ENCODE measurements at places on chromosomes 6 and 20.

DNA sequence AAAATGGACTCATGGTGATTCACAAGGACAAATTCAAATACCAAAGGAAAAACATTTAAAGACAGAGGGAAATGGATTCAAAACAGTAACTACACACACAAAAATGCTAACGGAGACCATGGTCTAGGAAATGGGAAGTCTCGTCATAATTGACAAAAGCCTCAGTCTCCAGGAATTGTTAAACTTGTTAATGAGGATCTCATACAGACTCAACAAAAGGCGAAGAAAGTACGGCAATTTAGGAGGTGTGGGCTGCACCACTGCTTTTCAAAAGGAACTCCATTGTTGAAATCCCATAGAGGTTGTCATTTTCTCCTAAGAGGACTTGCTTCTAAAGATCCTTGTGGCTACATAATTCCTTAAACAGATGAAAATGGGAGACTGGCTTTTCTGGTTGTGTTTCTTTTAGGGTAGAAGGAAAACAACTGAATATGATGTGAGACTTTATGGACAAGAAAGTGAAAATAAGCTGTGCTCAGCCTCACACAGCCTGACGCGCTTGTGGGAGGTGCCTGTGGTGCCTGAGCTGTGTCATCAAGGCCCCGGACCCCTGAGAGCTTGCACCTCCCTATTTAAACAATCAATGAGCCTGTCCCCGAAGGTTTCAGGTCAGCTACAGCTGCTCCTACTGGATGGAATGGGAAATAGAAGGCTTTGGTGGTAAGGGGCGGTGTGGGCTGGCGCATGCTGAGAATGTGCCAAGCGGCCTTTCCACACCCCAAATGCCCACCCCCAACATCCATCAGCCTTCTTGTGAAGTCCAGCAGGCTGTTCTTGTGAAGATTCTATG is 2.5 kb upstream of the CLDN20 start:
- DNase-seq: no peak

DNA sequence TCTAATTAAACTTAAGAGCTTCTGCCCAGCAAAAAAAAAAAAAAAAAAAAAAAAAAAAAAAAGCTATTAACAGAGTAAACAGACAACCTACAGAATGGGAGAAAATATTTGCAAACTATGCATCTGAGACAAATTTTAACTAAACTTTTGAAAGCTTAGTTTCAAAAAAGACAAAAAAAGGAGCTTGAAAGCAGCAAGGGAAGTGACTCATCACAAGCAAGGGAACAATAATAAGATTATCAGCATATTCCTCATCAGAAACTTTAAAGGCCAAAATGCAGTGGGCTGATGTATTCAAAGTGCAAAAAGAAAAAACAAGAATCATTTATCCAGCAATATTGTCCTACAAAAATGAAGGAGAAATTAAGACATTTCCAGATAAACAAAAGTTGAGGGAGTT is 158.6 kb downstream of the RNF144B start:
- DNase-seq: no peak

GRCh38 chr6:159062976-159063375 is 18.2 kb upstream of the TAGAP start:
- no peak for DNase-seq

GRCh38 chr6:157263881-157264397 is 59.4 kb downstream of the TMEM242 start:
- DNase-seq: no peak

DNA sequence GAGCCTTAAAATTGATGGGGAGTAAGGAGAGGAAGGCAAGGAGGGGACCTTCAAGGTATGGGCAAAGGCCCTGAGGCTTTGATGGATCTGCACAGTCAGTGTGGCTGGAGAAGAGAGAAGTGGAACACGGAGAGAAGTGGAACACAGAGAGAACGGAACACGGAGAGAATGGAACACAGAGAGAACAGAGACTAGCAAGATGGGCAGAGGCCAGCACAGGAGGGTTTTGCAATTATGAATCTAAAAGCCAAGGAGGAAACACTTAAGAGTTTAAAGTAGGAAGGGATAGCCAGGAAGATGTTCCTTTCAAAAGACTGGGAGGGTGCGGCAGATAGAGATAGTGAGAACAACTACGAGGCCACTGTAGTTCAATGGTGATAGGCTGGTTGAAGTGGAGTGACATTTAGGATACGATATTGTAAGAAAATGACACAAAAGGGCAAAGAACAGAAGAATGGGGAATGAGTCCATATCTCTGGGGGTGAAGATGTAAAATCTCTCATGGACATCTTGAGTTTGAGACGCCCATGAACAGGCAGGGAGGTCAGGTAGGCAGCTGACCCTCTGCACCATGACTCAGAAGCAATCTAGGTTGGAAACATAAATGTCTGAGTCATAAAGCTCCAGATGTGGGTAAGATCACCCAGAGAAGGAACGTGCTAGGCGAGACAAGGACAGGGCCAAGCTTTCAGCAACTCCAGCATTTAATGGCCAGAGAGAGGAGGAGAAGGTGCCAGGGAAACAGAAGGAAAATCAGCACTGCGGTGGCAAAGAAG is 25.4 kb downstream of the ZMYND8 start:
- DNase-seq: peak; percentile 76

- DNase-seq: peak; percentile 78
Measured at GRCh38 chr6:46932526-46933319, 11.0 kb upstream of the ADGRF5 start.

DNA sequence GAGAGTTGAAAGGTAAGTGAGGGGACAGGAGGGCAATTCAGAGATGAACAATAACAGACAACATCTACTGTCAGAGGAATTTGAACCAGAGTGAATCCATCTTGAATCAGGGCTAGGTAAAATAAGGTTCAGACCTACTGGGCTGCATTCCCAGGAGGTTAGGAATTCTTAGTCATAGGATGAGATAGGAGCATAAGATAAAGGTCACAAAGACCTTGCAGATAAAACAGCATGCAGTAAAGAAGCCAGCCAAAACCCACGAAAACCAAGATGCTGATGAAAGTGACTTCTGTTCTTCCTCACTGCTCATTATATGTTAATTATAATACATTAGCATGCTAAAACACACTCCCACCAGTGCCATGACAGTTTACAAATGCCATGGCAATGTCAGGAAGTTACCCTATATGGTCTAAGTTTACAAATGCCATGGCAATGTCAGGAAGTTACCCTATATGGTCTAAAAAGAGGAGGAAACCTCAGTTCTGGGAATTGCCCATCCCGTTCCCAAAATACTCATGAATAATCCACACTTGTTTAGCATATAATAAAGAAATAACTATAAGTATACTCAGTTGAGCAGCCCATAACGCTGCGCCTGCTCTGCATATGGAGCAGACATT is 248.5 kb downstream of the HAO1 start:
- no peak for DNase-seq

GRCh38 chr6:8658416-8658815 is 223.1 kb upstream of the SLC35B3 start:
- no peak for DNase-seq

DNA sequence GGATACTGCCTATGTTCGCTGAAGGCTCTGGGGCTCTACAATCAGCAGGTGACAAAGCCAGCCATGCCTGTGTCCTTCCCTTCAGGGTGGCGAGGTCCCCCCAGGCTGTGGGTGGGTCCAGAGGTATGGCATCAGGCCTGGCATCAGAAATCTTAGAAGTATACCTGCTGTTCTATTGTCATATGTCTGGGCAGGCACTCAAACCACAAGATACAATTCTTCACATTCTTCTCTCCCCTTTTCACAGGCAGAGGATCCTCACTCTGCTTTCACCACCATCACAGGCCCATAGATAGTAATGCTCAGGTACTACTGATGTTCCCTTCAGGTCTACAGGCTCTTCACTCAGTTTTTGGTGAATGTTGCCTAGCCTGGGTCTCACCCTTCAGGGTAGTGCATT is 1180.0 kb upstream of the CITED2 start:
- peak; percentile 37 for DNase-seq

GRCh38 chr6:107495196-107495643 is 5.3 kb downstream of the SOBP start:
- peak; percentile 47 for DNase-seq

GRCh38 chr6:31969712-31970603 is 2.0 kb downstream of the DXO start:
- DNase-seq: peak; percentile 10

DNA sequence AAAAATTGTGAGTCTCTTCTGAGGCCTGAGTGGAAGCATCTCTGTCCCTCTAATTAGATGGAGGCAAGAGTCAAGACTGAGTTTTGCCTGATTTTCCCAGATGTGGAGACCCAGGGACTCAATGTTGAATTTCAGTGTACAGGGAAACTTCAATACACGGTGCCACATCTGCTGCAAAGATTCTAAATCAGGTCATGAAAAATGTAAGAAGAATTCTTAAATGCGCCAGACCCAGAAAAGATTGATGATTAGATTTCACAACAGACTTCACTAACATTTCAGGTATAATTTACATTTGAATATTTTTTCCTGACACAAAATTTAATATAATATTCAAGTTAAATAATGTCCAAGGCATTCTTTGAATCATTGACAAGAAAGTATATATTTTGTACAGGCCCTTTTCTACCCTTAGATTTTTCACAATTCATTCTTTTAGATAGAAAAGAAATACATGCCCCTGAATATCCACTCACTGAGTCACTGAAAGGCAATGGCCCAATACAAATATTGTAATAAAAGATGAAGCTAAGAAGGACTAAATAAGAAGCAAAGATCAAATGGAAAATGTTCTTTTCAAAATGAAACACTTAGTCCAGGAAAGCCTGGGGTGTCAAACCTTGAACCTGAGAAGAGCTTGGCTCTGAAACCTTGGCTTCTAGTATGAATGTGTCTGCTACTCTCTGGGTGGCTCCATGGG is 18.2 kb upstream of the HDGFL1 start:
- DNase-seq: peak; percentile 35

DNA sequence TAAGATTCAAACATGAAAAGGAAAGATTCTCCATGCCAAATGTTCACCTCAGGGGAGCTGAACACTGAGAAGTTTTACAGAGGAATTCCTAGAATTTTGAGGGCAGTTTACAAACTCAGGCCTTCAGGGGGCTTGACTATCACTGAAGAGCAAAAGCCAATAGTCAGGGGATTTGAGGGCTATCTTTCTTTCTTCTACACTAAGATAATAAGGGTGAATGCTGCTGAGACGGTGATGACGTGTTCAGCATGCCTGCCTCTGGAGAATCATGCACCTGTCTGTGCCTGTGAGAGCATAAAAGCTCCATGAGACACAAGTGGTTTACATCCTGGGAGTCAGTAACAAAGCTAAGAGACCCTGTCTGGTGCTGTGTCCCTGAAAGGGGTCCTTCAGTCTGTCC is 1085.6 kb downstream of the KIF16B start:
- no peak for DNase-seq

GRCh38 chr20:884983-885952 is 30.9 kb downstream of the ANGPT4 start:
- peak; percentile 12 for DNase-seq

DNA sequence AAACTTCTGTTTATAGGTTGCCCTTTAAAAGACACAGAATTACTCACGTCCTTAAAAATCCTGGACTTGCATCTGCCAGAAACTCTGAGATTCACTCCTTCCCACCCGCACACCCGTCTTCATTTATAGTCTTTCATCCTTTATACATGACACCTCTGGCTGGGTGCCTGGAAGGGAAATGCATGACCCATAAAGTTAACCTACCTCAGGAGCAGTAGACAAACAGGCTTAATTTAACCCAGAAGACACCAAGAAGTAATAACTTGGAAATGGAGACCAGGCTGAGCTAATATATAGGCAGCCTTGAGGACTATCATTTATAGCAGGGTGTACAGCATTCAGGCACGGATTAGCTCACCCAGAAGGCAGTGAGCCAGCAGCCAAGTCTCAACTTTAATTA is 429.0 kb upstream of the NRSN1 start:
- peak; percentile 88 for DNase-seq

DNA sequence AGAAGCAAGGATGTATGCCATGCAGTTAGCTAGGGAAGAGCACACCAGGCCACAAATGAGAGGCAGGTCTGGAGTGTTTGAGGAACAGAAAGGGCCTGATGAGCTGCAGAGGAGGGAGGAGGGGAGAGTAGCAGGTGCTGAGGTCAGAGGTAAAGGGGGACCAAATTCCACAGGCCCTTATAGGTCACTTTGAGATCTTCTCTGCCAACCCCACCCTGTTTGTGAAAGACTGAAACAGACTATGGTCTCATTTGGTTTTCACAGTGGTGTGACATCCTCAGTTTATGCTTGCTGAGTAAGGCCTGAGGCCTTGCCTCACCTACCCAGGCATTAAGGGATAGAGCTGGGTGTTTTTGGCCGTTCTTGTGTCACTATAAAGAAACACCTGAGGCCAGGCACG is 187.7 kb upstream of the MYLIP start:
- DNase-seq: no peak

DNA sequence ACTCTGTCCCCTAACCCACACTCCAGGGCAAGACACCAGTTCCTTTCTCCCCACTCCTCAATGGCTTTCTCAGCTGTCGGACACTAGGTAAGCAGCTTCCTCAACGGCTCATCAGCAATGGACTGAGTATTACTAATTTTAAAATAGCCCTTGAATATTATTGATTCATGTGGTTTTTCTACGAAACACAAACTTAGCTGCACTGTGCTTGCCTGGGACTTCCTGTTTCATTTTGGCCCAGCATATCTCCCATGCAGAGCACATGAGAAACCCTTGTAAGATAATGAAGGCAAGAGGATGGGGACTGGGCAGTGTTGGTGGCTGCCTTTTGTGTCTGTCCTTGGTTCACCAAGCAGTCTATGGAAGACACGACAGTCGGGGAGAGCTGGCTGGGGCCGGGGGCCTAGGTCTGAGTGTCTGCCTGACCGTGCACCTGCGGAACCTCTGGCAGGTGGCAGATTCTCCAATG is 48.9 kb downstream of the RNASET2 start:
- no peak for DNase-seq

- DNase-seq: no peak
Measured at GRCh38 chr6:90689172-90689571, 102.3 kb upstream of the MAP3K7 start.

DNA sequence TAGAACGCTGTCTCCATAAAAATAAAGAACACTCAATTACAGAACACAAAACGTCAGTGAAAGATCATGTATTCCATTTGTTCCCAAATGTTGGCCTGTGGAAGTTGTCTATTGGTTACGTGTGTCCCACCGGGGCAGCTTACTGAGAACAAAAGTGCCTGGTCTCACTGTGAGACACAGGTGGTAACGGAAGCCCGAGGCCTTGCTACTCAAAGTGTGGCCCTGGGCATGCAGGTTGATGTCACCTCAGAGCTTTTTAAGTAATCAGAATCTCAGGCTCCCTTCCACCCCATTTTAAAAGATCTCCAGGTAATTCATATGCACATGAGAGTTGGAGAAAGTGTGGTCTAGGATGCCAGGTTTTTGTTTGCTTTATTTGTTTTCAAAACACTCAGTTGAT is 422.5 kb upstream of the OPRM1 start:
- no peak for DNase-seq

- no peak for DNase-seq
Measured at GRCh38 chr20:23666698-23667097, 22.1 kb downstream of the CST4 start.

GRCh38 chr6:106363401-106364138 is 3.1 kb downstream of the CRYBG1 start:
- DNase-seq: peak; percentile 13

GRCh38 chr6:23301556-23301955 is 732.2 kb downstream of the HDGFL1 start:
- peak; percentile 22 for DNase-seq

GRCh38 chr6:100796049-100796823 is 84.9 kb downstream of the ASCC3 start:
- no peak for DNase-seq

GRCh38 chr6:116557893-116558292 is 4.3 kb downstream of the CALHM4 start:
- peak; percentile 98 for DNase-seq

Measured in fibroblast of upper back skin (primary cell).